ENCODE measurements at places on chromosomes 3 and 15. TPM values are rescaled to one million over a fixed set of nuclear protein-coding genes. Genes with fewer than 3 reads are reported as not detected.

GRCh38 chr3:176490357-176490756, 706.9 kb downstream of the TBL1XR1 start:
- no peak for DNase-seq

- peak; percentile 96 for DNase-seq
These were observed 27.0 kb downstream of the HMCES start for GRCh38 chr3:129305592-129306091.

GRCh38 chr3:97713634-97714033, 50.9 kb upstream of the ARL6 start:
- no peak for DNase-seq

DNA sequence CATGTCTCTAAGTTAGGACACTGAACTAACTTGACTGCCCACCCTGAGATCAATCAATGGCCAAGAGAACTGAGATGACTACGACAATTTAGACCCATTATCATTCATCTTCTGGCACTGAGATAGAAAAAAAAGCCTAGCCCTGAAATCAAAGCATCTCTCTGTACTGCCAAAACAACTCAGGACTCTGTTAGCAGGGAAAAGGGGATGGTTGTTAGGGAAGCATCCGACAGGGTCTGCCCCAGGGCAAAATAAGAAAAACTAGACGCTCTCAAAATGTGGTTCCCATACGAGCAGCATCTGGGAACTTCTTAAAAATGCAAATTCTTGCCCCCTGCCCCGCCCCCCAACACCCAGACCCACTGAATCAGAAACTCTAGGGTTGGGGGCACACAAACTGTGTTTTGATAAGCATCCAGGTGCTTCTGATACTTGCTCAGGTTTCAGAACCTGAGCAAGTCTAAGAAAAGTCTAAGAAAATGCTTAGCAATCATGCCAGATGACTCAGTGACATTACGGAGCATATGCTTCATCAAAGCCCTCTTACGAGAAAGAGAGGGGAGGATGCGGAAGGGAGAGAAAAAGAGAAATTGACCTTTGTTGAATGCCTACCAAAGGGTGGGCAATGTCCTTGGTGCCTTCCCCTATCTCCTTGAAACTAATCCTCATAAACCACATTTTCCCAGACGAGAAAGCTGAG, 172.8 kb upstream of the HES1 start:
- no peak for DNase-seq

DNA sequence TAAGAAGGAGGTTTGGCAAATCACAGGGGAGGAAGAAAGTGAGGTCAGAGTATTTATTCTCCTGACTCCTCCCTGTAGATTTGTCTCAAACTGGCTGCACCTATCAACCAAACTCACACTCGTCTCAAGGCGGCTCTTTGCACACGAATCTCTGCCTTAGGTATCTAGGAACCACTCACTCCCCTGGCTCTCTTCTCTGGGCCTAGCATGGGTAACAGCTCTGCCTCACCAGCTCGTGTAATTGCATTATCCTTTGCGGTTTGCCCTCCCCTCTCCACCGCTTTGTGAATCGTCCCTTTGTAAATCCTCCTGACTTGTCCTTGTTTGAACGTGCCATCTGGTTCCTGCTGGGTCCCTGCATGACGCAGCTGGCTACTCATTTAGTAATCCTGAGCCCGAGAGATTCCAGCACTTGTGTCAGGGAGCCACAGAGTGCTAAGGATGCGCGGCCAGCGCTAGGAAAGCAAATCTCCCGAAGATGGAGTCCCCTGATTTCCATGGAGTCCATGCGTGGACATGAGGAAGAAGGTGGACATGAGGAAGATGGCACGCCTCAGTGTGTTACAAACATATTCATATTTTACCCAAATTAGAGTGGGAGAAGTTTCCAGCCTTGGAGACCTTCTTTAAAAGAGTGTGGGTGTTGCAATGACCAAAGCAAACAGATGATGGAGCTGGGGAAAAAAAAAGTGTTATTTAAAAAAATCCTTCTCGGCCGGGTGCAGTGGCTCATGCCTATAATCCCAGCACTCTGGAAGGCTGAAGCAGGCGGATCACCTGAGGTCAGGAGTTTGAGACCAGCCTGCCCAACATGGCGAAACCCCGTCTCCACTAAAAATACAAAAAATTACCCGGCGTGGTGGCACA, 26.7 kb downstream of the NRROS start:
- DNase-seq: peak; percentile 65

- no peak for DNase-seq
These were observed 11.4 kb upstream of the HDGFL3 start for GRCh38 chr15:83219026-83219425.

DNA sequence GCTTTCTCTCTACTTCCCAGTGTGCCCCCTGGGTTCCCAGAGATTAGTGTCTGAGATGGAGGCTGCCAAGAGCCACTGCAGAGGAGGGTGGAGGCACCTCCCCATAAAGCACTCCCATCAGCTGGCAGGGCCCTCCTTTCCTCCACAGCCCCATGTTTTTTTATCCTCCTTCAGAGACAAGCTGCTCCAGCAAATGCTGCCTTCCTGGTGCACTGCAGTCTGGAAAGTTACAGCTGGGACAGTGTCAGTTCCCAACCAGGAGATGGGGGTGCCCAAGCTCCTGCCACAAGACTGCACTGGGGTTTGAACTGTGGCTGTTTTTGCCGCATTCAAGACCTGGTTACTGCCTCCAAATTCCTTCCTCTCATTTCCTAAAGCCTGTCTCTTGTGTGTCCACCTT, 206.1 kb downstream of the CADPS start:
- DNase-seq: no peak

DNA sequence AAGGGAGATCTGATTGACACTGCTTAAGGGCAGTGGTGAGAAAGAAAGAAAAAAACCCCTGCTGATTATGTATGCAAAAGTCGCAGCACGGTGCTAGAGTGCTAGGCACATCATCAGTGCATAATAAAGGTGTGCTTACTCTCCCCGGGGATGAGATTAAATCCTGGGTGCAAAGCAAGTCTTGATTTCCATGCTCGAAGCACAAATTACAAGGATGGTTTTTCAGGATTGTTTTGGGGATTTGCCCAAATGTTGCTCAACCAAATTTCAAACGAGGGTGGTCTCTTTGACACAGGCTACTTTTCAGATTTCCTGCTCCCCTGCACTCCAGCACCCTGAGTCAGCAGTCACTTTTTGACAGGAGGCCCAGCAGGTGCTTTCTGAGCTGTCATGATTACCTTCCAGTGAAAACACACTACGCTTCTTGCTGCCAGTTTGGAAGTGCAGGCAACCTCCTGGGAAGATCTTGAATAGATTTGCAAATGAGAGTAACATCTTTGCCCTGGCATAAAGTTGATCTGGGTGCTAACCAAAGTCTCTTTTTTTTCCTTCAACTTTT, 167.5 kb upstream of the TRIM42 start:
- no peak for DNase-seq

GRCh38 chr3:63706321-63707085, 54.0 kb downstream of the SNTN start:
- DNase-seq: peak; percentile 6

- peak; percentile 93 for DNase-seq
These were observed 29.9 kb downstream of the MBNL1 start for GRCh38 chr3:152298393-152299248.

Gene NMNAT3
- polyA plus RNA-seq: 5.8 TPM

Gene CASR
- not detected for polyA plus RNA-seq

Gene DHX36
- polyA plus RNA-seq: 46.7 TPM

Gene LRRC2
- polyA plus RNA-seq: 2.1 TPM

Gene TIMP4
- polyA plus RNA-seq: 2.7 TPM

Data from muscle of leg (tissue), 16 donors.